ENCODE measurements at places on chromosomes 3 and 15. TPM values are rescaled to one million over a fixed set of nuclear protein-coding genes. Genes with fewer than 3 reads are reported as not detected.

Gene CRYGS
- 4.9 TPM for polyA plus RNA-seq

Gene GOLGA6A
- 0.51 TPM for polyA plus RNA-seq

Gene GABRR3
- polyA plus RNA-seq = 0.03 TPM

Gene USP50
- 1.5 TPM for polyA plus RNA-seq

Gene SLC28A1
- 6.8 TPM for polyA plus RNA-seq

Gene ROBO1
- polyA plus RNA-seq = 118 TPM

DNA sequence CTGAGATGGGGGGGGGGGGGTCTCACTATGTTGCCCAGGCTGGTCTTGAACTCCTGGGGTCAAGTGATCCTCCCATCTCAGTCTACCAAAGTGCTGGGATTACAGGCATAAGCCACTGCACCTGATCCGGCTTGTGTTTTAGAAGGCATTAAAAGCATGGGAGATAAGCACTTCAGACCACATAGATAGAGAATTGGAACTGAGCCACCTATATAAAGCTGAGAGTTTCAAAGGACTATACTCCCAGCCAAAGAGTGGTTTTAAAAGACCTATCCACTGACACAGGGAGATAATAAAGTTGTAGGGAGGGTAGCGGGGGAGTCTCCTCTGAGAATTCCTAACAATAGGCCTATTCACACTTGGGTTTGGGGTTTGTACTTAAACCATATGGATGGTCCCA is 34.8 kb downstream of the DENND4A start:
- no peak for DNase-seq

GRCh38 chr3:16332904-16333426 is 68.0 kb downstream of the OXNAD1 start:
- no peak for DNase-seq

DNA sequence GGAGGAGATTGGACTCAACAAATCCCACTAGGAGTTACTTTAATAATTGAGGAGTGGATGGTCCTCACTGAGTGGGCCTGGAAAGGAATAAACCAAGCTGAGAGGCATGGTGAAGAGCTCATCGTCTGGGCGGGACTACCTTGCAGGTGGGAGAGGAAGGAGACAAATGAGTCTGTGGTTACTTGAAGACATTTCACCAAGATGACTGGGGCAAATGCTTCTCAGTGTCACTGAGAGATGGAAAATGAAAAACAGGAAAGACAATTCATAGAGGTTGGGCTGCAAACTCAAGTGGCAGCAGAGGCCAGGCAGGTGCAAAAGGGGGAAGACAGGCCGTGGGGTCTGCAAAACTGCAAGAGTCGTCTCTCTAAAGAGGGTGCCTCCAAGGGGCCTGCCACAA is 1.5 kb upstream of the ARHGAP31 start:
- DNase-seq = no peak

GRCh38 chr3:12991481-12991837 is 81.8 kb downstream of the IQSEC1 start:
- no peak for DNase-seq

DNA sequence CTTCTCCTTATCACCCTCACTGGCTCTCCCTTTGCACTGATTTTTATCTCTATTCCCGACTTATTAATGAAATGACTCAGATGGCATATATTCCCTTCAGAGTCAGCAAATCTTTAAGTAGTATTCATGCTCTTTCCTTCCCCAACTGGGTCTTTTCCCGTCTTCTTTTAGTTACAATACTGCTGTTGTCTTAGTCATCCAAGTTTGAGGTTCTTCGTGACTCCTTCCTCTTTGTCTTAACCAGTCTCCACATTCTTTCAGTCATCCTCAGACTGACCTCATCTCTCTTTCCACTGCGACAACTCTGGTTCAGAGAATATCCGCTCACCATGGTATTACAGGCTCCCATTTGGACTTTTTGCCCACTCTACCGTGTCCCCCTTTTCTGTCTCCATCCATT is 12.4 kb downstream of the WDR5B start:
- DNase-seq = no peak

GRCh38 chr3:124553178-124553577 is 177.1 kb upstream of the UMPS start:
- DNase-seq = no peak

- DNase-seq = no peak
These were observed 3.9 kb upstream of the DPP8 start for GRCh38 chr15:65521350-65521749.

DNA sequence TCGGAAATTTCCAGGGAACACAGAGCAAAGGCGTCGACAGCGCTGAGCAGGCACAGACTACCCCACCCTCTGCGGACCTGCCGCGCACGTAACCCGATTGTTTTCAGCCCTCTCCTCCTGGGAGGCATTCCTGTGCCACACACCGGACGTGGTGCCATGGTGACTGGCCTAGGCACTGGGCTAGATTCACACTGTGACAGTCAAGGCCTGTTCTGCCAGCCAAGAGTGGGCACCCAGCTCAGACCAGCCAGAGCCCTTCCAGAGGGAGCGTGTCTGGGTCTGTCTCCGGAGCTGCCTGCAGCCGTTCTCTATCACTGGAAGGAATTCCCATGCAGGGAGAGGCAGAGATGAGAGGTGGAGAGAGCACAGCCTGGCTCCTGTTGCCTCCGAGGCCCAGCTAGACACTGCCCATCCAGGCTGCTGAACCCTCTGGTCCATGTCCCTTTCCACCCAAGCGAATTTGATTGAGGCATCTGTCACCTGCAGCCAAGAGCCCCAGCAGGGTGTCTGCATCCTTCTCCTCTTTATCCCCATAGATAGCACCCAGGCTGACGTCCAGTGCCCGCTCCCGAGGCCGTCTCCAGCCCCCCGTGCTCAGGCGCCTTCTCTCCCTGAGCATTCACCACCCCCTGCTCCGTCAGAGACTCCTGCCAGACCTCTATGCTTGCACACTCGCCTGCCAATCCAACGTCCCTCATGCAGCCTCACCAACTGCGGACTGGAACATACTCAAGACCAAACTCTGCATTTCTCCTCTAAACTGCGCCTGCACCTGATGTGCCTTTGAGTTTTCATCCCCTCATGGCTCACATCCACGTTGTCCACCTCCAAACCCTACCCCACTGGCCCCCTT is 267.5 kb downstream of the OCA2 start:
- DNase-seq = no peak

GRCh38 chr3:186137051-186137685 is 28.3 kb upstream of the ETV5 start:
- no peak for DNase-seq

- no peak for DNase-seq
These were observed 205.1 kb upstream of the EIF1B start for GRCh38 chr3:40104441-40104840.

DNA sequence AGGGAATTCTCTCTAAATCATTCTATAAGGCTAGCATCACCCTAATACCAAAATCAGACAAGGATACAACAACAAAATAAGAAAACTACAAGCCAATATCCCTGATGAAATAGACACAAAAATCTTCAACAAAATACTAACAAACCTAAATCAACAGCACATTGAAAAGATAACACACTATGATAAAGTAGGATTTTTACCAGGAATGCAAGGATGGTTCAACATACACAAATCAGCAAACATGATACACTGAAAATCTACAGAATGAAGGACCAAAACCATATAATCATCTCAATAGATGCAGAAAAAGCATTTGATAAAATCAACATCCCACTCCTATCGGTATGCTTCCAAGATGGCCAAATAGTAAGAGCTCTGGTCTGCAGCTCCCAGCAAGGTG is 39.5 kb downstream of the ALDH1A2 start:
- DNase-seq = no peak

GRCh38 chr3:185966655-185967054 is 28.8 kb upstream of the TRA2B start:
- DNase-seq = no peak

GRCh38 chr15:91099616-91099994 is 452 bp upstream of the SV2B start:
- no peak for DNase-seq

DNA sequence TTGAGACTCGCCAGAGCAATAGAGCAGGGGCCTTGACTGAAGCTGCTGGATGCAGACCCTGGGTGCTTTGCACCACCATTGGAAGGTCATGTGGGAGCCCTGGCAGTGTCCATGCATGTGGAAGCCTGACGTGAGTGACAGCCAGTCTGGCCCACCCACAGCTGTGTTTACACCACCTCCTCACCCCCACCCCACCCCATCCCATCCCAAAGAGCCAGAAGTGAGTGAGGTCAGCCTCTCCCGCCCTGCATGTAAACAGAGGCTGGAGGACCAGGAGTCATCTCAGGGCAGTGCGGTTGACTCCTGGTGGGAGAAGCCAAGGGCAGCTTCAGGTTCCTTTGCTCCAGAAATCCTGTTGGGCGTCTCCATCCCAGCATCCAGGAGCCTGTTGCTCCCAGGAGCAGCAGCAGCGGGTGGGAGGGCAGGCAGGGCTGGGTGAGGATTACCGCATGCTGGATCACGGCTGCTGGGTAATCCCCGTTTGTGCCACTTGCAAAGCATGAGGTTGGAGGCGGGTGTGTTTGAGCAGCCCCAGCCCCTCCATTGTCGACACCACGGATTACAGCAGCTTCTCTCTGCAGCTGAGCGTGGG is 44.6 kb downstream of the CORO2B start:
- DNase-seq = no peak

DNA sequence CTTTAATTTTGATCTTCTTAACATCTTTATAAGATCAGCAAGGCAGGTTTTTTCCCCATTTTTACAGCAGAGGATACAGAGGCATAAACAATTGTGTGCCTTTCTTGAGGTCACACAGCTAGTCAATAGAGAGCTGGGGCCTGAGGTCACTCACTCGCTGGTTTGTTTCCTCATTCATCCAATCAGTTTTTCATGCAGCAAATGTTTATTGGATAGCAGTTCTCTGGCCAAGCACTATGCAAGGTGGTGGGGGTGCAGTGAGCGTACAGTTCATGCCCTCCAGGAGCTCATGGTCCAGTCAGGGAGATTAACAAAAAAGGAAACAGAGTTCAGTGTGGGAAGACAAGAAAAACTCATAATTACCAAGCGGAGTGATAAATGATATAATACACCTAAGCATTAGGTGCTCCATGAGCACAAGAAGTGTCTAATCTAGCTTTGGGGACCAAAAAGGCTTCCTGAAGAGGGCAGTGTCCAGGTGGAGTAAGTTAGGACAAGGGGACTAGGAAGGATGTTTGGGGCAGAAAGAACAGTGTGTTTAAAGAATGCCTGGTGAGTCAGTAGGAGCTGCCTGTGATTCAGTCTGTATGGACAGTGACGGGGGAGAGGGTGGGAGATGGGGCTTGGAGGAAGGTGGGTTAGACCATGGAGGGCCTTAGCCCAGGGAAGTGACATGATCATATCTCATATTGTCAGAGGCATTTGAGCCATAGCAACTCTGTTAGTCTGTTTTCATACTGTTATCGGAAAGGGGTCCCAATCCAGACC is 29.3 kb downstream of the MAP2K5 start:
- DNase-seq = no peak

DNA sequence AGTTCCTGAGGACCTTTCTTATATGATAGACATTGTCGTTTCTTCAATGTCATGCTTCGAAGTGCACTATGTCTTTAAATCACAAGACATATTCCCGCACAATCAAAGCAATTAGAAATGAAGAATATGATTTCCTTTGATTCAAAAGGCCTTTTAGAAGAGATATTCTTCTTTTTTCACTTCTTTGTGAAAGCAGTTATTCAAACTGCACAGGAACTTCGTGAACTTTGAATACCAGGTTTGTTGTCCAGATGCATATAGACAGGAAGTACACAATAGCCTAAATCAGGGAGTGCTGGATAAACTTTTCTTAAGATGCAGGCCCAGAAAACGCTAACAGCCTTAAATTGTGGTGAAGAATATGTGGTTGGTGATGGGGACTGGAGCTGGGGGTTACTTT is 591.1 kb upstream of the NAALADL2 start:
- DNase-seq = no peak

- no peak for DNase-seq
These were observed 90.7 kb downstream of the KLHL25 start for GRCh38 chr15:85704066-85704465.

Measured in renal cortex interstitium (tissue), 15 donors.